Right ventricle myocardium inferior (tissue), 1 donor: ENCODE measurements at places on chromosomes 2 and 18. TPM values are rescaled to one million over a fixed set of nuclear protein-coding genes. Genes with fewer than 3 reads are reported as not detected.

GRCh38 chr18:63907664-63908063 lies at the start of gene SERPINB10:
Gene SERPINB10, plus strand, starts transcription at chr18:63907958. Its CDS starts 7,553 bp downstream, at chr18:63915511.
- no peak for DNase-seq

- no peak for DNase-seq
Observed at GRCh38 chr2:41500895-41501294, 546.9 kb upstream of the PKDCC start.

MLPH gene
- 79.0 TPM for total RNA-seq

DNA sequence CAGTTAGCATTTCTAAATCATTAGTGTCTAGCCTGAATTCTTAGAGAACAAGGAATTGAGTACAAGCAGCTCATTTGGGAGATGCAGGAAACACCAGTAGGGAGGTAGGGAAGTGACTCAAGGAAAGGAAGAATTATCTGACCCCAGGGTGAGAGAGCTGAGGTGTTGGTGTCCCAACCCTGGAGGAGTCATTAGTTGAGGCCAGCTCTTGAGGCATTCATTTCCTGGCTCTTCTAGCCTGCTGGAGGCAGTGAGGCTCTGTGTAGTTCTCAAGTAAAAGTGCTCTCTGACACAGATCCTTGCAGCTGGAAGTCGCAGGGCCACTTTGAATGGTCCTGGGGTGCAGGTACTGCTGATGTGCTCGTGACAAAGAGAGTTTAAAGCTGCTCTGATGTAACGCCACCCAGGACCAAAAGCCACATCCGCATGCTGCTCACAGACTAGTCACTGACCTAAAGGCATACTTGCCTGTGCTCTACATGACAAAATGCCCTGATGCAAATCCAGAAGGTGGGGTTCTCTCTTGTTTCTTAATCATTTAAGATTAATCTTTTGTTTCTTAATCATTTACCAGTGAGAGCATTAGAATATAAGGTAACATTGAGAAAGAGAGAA lies 299.5 kb upstream of the LYPD1 start:
- DNase-seq: no peak

DNA sequence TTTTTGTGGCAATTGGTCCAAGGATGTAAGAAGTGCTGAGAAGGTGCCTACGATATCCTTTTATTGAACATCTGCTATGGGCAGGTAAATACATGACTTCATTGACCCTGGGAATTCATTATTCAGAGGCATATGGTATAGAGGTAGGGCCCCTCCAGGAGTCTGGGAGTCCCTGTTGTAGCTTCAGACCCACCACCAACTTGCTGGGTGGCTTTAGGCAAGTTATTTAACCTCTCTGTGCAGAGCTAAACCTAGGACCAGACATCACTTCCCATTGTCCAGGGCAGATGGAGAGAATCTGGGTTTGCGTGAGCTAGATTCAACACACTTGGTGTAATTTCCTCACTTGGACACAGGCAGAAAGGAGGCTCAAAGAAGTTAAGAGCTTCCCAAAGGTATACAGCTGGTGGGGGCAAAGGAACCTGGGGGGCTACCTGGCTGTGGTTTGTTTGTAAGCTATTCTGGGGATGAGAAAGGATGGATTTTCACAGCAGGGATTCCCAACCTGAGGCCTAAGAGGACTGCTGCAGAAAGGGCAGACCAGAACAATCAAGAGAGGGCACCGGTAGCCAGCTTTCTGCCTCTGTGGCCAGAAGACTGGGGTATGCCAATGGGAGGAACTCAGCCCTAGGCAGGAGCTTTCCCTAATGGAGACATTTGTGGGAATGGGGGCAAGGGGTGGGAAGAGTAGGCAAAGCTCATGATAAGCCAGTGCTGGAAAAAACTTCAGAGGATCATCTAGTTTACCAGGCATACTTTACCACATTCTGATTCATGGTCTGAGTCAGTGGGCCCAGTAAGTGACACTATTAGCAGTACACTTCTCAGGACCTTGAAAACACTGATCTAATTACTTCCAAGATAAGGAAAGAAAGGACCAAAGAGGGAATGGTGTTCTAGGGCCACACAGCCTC lies 102.7 kb upstream of the SMAD2 start:
- DNase-seq: no peak

BMP10 gene
- 0.35 TPM for total RNA-seq

- DNase-seq: no peak
Observed at GRCh38 chr2:194105358-194105757, 1551.7 kb upstream of the SLC39A10 start.

GRCh38 chr2:236712304-236712703 lies 142.7 kb downstream of the ACKR3 start:
- no peak for DNase-seq

- DNase-seq: no peak
Observed at GRCh38 chr18:34909637-34910364, 131.4 kb upstream of the MAPRE2 start.

LRRC30 gene
- total RNA-seq: not detected

- DNase-seq: no peak
Observed at GRCh38 chr2:222848862-222849261, 12.0 kb upstream of the ACSL3 start.

COLEC11 gene
- 1.9 TPM for total RNA-seq

GRCh38 chr2:105404736-105405135 lies 5.9 kb upstream of the FHL2 start:
- no peak for DNase-seq

- DNase-seq: no peak
Observed at GRCh38 chr2:36357847-36358659, 2.5 kb downstream of the CRIM1 start.

DNA sequence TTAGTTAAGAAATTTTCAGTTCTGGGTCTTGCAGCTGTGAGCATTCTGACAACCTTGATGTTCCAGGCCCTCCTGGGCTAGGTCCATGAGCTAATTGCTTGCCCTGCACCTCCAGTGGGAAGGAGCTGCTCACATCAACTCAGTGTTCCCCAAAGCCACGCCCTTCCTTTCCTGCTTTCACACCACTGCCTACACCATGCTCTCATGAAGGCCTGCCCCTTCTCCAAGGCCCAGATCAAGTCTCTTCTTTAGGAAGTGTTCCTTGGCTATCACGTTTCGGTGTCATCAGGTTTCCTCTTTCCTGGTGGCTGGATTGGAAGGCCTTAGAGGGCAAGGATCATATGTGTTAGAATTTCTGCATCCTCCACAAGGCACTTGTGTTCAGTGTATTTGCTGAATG lies 18.8 kb downstream of the TMEM127 start:
- no peak for DNase-seq
